Astrocyte of the cerebellum (primary cell): ENCODE measurements at places on chromosomes 16 and 17.

DNA sequence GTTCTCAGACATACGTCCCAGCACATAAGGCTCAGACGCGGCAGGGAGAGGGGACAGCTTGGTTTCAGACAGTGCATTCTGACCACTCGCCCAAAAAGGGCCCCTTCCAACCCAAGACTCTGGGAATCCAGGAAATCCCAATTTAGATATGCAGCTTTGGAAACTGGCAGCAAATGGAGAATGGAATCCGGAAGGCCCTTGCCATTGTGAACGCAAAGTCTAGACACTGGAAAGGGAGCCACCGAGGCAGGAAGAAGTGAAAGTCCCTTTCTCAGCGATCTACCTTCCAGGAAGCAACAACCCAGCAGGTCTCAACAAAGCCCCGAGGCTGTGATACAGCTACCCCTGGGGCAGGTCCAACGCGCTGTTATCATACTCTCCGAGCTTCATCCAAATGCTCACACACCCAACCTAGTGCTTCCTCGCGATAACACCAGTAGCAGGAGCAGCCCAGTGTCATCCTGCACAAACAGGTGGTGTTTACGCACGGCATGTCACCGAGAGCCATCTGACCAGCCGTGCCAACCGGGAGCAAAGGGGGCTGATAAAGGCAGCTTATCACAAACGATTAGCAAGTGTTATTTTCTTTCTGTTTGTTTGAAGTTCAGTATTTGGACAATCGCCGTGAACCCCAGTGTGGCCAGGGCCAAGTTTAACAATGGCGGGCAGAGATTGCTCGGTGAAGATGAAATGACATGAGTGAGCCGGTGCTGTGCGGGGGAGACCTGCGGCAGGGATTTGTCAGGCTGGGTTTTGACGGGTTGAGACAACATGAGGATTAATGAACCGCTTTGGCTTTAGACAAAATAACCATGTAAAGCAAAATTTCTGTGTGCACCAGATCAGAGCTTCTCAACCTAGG is 240.6 kb downstream of the FOXL1 start:
- no peak for DNase-seq

DNA sequence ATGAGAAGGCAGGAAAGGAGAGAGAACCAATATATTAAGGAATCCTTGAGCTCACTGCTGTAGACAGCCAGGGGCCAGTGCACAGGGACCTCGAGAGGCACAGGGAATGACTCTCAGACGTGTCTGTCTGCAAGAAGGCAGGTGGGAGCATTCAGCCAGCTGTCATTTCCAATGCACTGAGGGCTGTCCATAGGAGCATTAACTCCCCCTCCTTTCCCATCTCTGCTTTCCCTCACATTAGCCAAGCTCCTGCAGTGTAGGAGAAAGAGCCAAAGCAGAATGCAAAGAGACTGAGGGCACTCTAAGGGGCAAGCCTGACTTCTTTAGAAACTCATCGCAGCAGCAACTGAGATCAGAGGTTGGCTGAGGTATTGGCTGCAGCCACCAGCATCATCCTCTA is 218.3 kb downstream of the CDH13 start:
- DNase-seq = no peak

DNA sequence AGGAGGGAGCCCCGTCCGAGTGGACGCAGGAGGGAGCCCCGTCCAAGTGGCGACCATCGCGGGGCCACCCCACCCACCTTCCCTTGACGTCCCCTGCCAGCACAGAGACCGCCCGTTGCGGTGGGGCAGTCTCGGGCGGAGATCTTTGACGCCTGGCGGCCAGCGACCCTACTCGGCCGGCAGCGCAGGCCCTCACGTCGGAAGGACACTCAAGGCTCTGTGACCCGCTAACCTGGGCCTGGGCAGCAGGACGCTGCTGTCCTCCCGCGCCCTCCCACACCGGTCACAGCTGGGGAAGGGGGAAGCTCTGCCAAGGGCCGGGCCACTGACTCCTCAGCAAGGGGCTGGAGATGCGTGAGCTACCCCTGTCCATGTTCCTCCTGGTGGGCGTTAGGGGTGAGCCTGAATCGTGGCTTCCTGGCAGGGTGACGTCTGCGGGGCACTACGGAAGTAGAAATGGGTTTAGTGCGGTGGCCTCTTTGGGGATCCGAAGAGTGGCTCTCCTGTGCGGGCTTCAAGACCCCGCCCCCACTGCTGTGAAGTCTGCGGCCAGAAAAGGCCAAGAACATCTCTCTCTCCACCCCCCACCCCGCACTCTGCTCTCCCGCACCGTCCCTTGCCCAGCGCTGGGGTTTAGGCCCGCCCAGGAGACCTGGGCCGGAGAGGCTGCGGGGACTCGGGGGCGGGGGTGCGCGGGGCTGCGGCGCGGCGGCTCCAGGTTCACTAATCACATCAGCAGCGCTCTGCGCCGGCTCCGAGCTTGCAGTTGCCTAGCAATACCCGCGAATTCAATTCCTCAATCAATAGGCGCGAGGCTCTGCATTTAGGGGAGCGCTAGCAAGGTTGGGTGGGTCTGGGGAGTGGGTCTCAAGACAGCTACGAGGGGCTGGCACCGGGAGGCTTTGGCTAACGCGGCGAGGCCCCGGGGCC is 5.8 kb downstream of the CBX8 start:
- no peak for DNase-seq

DNA sequence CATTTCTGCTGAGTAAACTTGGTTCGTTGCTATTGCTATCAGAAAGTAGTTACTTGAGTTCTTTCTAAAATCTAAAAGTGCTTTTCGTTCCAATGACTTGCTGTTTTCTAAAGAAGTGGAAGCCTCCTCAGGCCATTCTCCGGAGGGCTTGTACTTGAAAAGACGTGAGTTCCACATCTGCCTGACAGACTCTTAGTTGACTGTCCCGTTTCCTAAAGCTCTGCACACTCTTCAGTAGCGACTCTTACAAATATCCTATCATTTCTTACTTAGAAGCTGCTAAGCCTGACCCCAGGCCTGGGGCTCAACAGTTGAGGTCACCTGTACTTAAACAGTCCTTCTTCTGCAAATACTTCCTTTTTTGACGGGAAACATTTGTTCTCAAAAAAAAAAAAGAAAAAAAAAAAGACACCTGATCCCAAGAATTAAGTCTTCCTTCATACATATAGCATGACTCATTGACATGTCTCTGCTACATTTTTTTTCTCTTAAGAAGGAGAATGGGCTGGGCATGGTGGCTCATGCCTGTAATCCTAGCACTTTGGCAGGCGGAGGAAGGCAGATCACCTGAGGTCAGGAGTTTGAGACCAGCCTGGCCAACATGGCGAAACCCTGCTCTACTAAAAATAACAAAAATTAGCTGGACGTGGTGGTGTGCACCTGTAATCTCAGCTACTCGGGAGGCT is 61.5 kb downstream of the DHRS7C start:
- no peak for DNase-seq

- DNase-seq = no peak
Observed at GRCh38 chr17:77325577-77326075, 184.9 kb downstream of the SEC14L1 start.

GRCh38 chr16:48619979-48620378 is 10.0 kb upstream of the N4BP1 start:
- no peak for DNase-seq

DNA sequence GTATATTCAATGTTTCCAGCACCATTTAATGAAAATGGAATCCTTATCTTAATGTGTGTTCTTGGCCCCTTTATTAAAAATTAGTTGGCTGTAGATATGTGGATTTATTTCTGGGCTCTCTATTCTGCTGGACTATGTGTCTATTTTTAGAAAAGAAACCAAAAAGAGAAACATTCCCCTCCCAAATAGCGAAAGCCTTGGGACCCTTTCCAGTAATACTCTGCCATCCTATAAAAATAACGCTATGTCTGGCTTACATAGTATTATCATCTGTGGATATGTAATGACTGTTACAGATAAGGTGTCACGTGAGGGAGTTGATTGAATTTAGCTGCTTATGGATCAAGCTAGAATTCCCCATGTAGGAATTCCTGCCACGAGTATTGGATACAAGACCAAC is 279.3 kb upstream of the KIF2B start:
- DNase-seq = no peak

DNA sequence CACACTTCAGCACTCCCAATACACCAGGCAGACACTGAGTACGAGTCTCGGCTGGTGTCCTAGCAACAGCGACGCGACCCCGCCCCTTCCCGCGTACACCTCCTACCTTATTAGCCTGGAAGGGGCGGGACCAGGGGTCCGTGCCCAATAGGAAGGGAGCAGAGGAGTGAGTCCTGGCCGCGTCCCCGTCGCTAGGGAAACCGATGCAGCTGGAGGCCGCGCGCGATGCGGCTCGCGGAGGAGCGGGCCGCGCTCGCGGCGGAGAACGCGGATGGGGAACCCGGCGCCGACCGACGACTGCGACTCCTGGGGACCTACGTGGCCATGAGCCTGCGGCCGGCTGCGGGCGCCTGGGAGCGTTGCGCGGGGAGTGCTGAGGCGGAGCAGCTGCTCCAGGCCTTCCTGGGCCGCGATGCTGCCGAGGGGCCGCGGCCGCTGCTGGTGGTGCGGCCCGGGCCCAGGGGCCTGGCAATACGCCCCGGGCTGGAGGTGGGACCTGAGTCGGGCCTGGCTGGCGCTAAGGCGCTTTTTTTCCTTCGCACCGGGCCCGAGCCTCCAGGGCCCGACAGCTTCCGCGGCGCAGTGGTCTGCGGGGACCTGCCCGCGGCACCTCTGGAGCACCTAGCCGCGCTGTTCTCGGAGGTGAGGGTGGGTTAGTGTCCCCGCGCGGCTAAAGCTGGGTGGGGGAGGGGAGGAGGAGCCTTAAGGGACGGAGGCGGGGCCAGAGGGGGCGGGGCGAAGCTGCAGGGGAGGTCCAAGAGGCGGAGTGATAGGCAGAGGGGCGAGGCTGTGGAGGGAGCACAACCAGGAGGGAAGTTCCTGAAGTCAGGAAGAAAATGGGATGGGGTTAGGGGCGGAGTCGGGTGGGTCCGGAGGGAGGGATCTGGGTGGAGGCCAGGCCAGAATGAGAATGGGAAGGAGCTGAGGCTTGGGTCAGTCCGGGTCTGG is at the start of gene DNAH9:
Gene DNAH9 (plus strand): TSS at position 197 of the 948 bp plus-strand sequence. CDS start 29 bp downstream, at position 226.
- DNase-seq = peak; percentile 9

GRCh38 chr17:1714980-1715802 is 5.0 kb upstream of the TLCD2 start:
- peak; percentile 56 for DNase-seq

DNA sequence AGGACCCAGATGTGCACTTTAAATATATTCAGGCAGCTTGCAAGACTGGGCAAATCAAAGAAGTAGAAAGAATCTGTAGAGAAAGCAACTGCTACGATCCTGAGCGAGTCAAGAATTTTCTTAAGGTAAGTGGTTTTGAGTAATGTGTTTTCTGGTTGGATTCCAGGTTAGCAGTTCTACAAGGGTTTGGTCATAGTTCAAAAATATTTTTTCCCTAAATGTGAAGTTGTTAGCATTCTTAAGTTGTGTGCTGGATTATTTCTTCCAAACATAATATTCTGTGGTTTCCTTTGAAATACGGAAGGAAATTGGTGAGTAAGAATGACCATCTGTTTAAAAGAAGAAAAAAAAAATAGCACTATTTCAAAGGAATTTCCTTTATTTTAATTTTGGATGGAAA is 38.4 kb downstream of the PTRH2 start:
- peak; percentile 98 for DNase-seq

GRCh38 chr16:13835935-13836730 is 83.8 kb upstream of the ERCC4 start:
- no peak for DNase-seq

DNA sequence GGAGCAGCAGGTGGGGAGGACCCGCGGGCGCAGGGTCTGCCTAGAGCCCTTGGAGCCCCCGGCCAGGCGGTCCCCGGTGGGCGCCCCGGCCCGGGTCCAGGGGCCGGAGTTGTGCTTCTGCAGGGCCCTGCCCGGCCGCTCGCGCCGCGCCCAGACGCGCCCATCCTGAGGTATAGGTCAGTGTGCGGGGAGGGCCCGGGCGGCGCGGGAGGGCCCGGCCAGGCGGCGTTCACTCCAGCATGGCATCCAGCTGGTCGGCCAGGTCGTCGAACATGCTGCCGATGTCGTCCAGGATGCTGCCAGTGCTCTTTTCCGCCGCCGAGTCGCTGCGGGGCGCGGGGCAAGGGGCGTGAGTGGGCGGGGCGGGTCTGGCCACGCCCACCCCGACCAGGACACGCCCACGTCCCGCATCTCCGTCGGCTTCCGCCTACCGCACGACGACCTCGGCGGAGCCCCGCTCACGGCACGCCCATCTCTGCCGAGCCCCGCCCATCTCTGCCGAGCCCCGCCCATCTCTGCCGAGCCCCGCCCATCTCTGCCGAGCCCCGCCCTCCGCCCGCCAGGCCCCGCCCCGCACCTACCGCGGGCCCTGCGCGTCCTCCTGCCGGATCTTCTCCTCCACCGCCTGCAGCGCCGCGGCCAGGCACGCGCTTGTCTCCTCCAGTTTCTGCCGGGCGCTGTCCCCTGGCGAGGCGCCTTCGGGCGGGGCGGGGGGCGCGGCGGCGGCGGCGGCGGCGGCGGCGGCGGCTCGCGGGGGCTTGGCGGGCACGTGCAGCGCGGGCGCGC is 17.9 kb downstream of the CASKIN1 start:
- DNase-seq = no peak

GRCh38 chr17:83013779-83014117 is 65.7 kb upstream of the METRNL start:
- no peak for DNase-seq

DNA sequence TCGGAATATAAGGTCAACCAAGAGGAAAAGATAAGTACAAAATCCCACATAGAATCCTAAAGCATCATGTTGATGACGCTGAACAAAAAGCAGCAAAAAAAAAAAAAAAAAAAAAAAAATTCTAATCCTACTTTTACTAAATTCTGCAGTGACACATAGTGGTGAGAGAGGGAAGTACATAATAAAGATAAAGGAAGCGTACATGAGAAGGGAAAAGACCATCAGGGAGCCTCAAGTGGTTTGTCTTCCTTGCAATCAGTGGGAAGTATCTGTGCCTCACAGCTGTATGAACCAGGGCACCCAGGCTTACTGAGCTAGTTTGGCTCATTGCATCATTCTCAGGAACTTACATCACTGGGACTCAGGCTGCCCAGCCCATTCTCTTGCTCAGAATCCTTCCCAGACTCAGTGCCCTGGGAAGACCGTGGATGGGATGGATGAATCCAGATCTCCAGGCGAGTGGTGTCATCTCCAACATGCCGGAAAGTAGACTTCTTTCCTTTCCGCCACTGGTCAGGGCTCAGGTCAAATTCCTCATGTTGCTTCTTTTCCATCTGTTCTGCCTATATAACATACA is 21.2 kb downstream of the SMG6 start:
- peak; percentile 80 for DNase-seq

DNA sequence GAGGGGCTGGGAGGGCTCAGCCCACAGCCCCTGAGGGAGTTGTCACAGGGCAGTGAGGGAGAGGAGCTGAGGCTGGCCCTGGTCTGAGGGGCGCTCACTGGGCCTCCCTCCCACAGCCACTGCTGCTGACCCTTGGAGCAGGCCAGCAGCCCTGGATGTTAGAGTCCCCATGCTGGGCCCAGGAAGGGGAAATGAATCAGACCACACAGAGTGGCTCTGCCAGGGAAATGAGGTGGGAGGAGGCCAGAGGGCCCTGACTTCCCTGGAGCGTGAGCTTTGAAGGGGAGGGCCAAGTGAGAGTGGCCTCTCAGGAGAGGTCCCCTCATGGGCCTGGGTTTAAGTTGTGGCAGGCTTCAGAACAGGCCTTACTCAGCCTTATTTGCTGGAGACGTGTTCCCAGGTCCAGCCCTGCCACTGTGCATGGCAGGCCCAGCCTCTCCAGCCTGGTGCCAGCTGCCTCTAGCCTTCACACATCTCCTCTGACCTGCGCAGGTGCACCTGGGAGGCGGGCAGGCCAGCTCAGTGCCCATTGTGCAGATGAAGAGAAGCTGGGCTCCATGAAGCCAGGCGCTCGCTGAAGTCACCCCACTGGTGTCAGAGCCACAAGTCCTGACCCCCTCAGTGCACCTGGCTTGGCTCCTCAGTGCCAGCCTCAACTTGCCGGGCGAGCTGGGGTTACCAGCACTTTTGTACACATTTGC is 15.4 kb downstream of the GPT2 start:
- DNase-seq = no peak
